ENCODE measurements at places on chromosomes 12 and 14. TPM values are rescaled to one million over a fixed set of nuclear protein-coding genes. Genes with fewer than 3 reads are reported as not detected.

ZNF664 gene
- 48.4 TPM for total RNA-seq

KTN1 gene
- total RNA-seq: 66.6 TPM

LMNTD1 gene
- 1.2 TPM for total RNA-seq

MED6 gene
- total RNA-seq: 57.5 TPM

ERP27 gene
- total RNA-seq: not detected

SERPINA10 gene
- total RNA-seq: not detected

FLRT2 gene
- 56.8 TPM for total RNA-seq

INSM2 gene
- total RNA-seq: 0.25 TPM

SERPINA3 gene
- total RNA-seq: 0.74 TPM

DENND5B gene
- 41.6 TPM for total RNA-seq

ING4 gene
- total RNA-seq: 83.1 TPM

CLEC4E gene
- total RNA-seq: not detected

PRH1 gene
- total RNA-seq: 50.6 TPM

PIK3C2G gene
- 0.74 TPM for total RNA-seq

LGMN gene
- total RNA-seq: 26.1 TPM

COX8C gene
- total RNA-seq: not detected

PRICKLE1 gene
- 16.2 TPM for total RNA-seq

KCNMB4 gene
- 32.0 TPM for total RNA-seq

CD163 gene
- 1.5 TPM for total RNA-seq

ABHD4 gene
- 3.4 TPM for total RNA-seq

GPHN gene
- total RNA-seq: 82.4 TPM

JPH4 gene
- total RNA-seq: 40.1 TPM

USP44 gene
- total RNA-seq: 3.4 TPM

NINJ2 gene
- 0.49 TPM for total RNA-seq

KRT79 gene
- not detected for total RNA-seq

ADAM21 gene
- not detected for total RNA-seq

INHBE gene
- not detected for total RNA-seq

PLEKHG7 gene
- not detected for total RNA-seq

TBC1D30 gene
- 60.7 TPM for total RNA-seq

SLC25A47 gene
- not detected for total RNA-seq

C12orf54 gene
- not detected for total RNA-seq

CDCA3 gene
- 2.7 TPM for total RNA-seq

TAS2R19 gene
- 11.3 TPM for total RNA-seq

LRRC10 gene
- not detected for total RNA-seq
